ENCODE measurements at places on chromosomes 4 and X. TPM values are rescaled to one million over a fixed set of nuclear protein-coding genes. Genes with fewer than 3 reads are reported as not detected.

The ZFP42 gene
- total RNA-seq, result 0.15 TPM

The TCEAL6 gene
- not detected for total RNA-seq

The GPM6B gene
- total RNA-seq, result 5.3 TPM

The UGT8 gene
- total RNA-seq, result 0.17 TPM

The FAM133A gene
- 0.15 TPM for total RNA-seq

The SLC7A11 gene
- total RNA-seq, result 53.4 TPM

The ADAMTS3 gene
- 5.1 TPM for total RNA-seq

The MTNR1A gene
- total RNA-seq, result not detected

The CXCL8 gene
- total RNA-seq, result 0.58 TPM

The FUNDC1 gene
- total RNA-seq, result 11.4 TPM

The TMPRSS11B gene
- not detected for total RNA-seq

The KLKB1 gene
- total RNA-seq, result not detected

The PASD1 gene
- not detected for total RNA-seq

The PPARGC1A gene
- total RNA-seq, result 1.5 TPM

The RBMXL3 gene
- total RNA-seq, result not detected

The AR gene
- 16.0 TPM for total RNA-seq

The MAOB gene
- total RNA-seq, result 7.7 TPM

The IL13RA2 gene
- total RNA-seq, result 44.8 TPM

The TNMD gene
- not detected for total RNA-seq

The GAGE12E gene
- total RNA-seq, result not detected

The PRRG3 gene
- total RNA-seq, result 4.6 TPM

The NXF2B gene
- total RNA-seq, result not detected

The MAGEB2 gene
- total RNA-seq, result not detected

The FGFBP1 gene
- total RNA-seq, result not detected

The DOK7 gene
- 0.17 TPM for total RNA-seq

The LIMCH1 gene
- total RNA-seq, result 0.83 TPM

The MTMR8 gene
- total RNA-seq, result 1.2 TPM

The TCEAL9 gene
- 77.6 TPM for total RNA-seq

The PNCK gene
- total RNA-seq, result 1.2 TPM

The FAM47E gene
- total RNA-seq, result 1.3 TPM

The MAGEB17 gene
- not detected for total RNA-seq

The FAM47A gene
- not detected for total RNA-seq

The ZNF732 gene
- total RNA-seq, result 0.29 TPM

The ARSD gene
- 36.1 TPM for total RNA-seq

The TRIM61 gene
- total RNA-seq, result 5.0 TPM

The TMEM47 gene
- total RNA-seq, result 77.8 TPM

The BMX gene
- not detected for total RNA-seq

The CENPVL1 gene
- total RNA-seq, result not detected

The TEX13B gene
- not detected for total RNA-seq

The NLGN4X gene
- under 0.01 TPM for total RNA-seq

The FATE1 gene
- total RNA-seq, result not detected

The SUPT20HL2 gene
- total RNA-seq, result not detected

The AMER1 gene
- 2.0 TPM for total RNA-seq

The SLC25A14 gene
- 18.0 TPM for total RNA-seq

The GSX2 gene
- total RNA-seq, result not detected

The CT45A5 gene
- not detected for total RNA-seq

The FAM184B gene
- total RNA-seq, result not detected

The CLDN34 gene
- not detected for total RNA-seq

The CT45A10 gene
- total RNA-seq, result not detected

The NAT8L gene
- total RNA-seq, result 0.17 TPM

The LRAT gene
- total RNA-seq, result 0.15 TPM

The MAGEB4 gene
- total RNA-seq, result not detected

The ADGRG2 gene
- 0.17 TPM for total RNA-seq

The FDCSP gene
- total RNA-seq, result not detected

The SLC9B1 gene
- 1.7 TPM for total RNA-seq

The MAGEA11 gene
- total RNA-seq, result under 0.01 TPM

The PAGE2 gene
- total RNA-seq, result not detected

The STK32B gene
- total RNA-seq, result 0.50 TPM
